ENCODE measurements at places on chromosomes 16 and 17. TPM values are rescaled to one million over a fixed set of nuclear protein-coding genes. Genes with fewer than 3 reads are reported as not detected.

Gene PLEKHG4
- polyA plus RNA-seq: 12.6 TPM

Gene MIEN1
- polyA plus RNA-seq: 79.4 TPM

Gene KRT32
- not detected for polyA plus RNA-seq

Gene TBC1D3D
- polyA plus RNA-seq: not detected

Gene PRSS22
- 7.9 TPM for polyA plus RNA-seq
